ENCODE measurements at places on chromosomes 6 and 20.
A peak's percentile ranks its signal among the peaks of the same experiment; 100 is the strongest.

- no peak for DNase-seq
Observed at GRCh38 chr20:32034581-32035425, 17.2 kb upstream of the HCK start.

GRCh38 chr20:51379601-51380341, 162.7 kb downstream of the NFATC2 start:
- no peak for DNase-seq

DNA sequence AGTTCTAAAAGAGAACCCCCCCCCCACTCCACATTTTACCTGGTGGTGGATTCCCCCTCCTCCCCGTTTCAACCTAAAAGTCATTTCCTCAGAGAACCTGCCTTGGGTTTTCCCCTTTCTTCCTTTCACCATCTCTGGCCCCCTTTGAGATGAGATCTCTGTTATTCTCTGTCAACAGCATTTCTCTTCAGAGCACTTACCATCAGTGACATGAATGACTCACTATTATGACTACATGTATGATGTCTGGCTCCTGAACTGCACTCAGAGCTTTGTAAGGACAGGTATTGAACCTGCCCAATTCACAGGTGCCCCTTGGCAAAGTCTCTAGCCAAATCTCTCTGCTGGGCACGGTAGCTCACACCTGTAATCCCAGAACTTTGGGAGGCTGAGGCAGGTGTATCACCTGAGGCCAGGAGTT, 61.4 kb upstream of the JARID2 start:
- DNase-seq, result no peak

- no peak for DNase-seq
Observed at GRCh38 chr6:44399991-44400390, 12.5 kb downstream of the CDC5L start.

DNA sequence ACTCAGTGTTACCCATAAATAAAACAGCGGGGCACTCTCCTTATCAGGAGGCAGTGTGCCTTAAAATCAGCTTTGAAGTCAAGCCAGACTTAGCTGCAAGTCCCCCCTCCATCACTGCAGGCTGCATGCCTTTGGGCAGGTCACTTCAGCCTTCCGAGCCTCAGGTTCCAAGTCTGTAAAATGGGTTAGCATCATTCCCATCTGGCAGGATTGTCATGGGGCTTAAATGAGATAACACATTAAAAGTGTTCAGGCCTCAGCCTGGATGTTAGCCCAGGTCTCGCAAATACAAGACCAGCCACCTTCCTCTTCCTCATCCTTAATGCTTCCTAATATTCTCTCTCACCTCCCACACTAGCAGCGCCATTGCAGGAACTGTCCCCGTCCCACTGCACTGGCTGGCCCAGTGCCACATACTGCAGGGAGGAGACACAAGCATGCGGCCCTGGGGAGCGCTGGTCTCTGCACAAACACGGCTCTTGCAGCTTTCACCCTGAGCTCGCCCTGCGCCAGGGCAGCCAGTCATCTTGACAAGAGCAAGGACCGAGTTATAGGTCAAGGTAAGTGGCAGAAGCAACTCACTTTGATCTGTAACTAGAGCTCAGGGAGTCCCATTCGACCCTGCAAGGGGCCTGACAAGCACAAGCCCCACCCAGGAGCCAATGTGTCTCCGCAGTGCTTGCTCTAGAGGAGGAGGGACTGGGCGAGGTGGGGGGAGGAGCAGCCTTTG, 564.6 kb upstream of the AGPAT4 start:
- DNase-seq, result no peak

GRCh38 chr6:137493218-137494038, 766 bp downstream of the OLIG3 start:
- DNase-seq, result no peak

- no peak for DNase-seq
Observed at GRCh38 chr6:4371207-4371921, 236.0 kb upstream of the ECI2 start.

GRCh38 chr6:39388606-39389483, 66.3 kb upstream of the KCNK16 start:
- DNase-seq, result peak; percentile 9

Data from DMS79 treated with DMSO at 0.1 percent for 48 hours (cell line).